Stimulated activated CD4-positive, alpha-beta T cell treated with anti-CD3 and anti-CD28 coated beads, Interleukin-4, amount 100 ng/mL, for 1 hour (primary cell): ENCODE measurements at places on chromosomes 11 and 22.

GRCh38 chr11:66006891-66007176, 4.5 kb downstream of the BANF1 start:
- no peak for DNase-seq

GRCh38 chr11:82903843-82904586, 2.5 kb downstream of the DDIAS start:
- DNase-seq = no peak

GRCh38 chr11:32052215-32052614, 38.7 kb upstream of the RCN1 start:
- peak; percentile 36 for DNase-seq

DNA sequence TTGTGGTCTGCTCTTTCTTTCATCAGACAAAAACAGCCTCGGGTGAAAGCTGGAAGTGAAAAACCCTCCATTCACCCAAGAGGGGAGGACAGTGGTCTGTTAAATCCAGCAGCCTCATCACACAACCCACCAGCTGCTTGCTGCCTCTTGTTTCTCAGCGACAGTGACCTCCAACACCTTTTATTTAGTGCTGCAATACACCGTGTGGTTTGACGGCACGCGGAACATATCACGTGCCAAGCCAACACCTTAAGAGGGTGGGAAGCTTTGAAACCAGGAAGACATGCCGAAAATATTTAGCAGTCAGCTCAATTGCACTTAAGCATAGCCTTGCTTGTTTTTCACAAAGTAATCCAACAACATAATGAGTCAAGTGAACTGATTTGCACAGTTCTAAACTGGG, 39.8 kb upstream of the POGLUT3 start:
- no peak for DNase-seq

- no peak for DNase-seq
Observed at GRCh38 chr11:101008961-101009689, 120.5 kb downstream of the PGR start.
